Stimulated activated CD4-positive, alpha-beta T cell treated with anti-CD3 and anti-CD28 coated beads, Interleukin-4, amount 100 ng/mL, for 4 hours (primary cell): ENCODE measurements at places on chromosomes 16 and 17.

DNA sequence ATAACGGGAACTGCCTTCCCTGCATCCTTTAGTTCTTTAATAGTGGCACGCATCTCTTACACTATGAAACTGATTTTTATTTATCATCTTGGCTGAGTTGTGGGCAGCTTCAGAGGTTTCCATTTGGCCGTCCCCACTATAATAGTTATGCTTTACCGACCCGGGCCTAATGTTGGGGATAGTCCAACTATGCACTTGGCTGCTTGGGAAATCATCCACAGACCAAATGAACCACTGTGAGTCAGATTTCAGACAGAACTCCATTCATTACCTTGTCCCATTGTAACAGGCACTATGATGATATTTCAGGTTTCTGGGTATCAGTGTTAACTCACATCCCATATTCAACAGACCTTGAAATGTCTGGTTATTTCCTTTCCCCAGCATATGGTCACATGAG lies 6.1 kb upstream of the SLFN5 start:
- DNase-seq = no peak

DNA sequence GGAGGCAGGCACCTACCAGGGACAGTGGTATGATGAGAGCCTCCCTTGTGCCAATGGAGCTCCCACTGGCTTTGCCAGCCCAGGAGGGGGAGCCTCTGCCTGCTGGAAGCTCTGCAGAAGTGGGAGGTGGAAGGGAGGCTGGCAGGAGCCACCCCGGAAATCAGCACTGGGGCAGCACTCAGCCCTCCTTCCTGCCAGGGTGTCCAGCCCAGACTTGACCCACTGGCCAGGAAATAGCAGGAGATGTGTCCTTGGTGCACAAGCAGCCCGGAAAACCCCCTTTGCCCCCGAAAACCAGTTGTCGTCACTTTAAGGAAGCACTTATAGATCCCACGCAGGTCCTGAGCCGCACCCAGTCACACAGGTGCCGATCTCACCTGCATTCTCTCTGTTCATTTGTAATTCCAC lies 49.3 kb upstream of the CACNG4 start:
- DNase-seq = no peak

- DNase-seq = no peak
Observed at GRCh38 chr16:66446737-66447136, 19.6 kb downstream of the BEAN1 start.

GRCh38 chr17:72661116-72661944 lies 431.2 kb downstream of the SLC39A11 start:
- no peak for DNase-seq

- no peak for DNase-seq
Observed at GRCh38 chr17:74001145-74001544, 202.3 kb upstream of the RPL38 start.

- no peak for DNase-seq
Observed at GRCh38 chr16:89097392-89097772, 3.7 kb downstream of the ACSF3 start.

GRCh38 chr17:10031606-10032005 lies 126.5 kb upstream of the RCVRN start:
- DNase-seq = no peak

- DNase-seq = no peak
Observed at GRCh38 chr17:6070913-6071511, 833 bp downstream of the WSCD1 start.

DNA sequence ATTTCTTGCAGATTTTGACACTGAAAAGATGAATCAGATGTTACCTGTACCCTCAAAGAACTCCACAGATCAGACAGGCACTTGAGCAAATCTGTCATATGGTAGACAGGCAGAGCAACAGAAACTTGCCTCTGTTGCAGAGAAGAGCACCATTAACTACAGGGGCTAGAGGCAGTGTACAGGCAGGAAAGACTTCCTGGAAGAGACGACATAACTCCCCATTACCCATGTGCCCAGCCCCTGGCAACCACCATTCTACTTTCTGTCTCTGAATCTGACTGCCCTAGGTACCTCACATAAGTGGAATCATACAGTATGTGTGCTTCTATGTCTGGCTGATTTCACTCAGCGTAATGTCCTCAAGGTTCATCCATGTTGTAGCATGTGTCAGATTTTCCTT lies 15.5 kb downstream of the GFOD2 start:
- DNase-seq = no peak

DNA sequence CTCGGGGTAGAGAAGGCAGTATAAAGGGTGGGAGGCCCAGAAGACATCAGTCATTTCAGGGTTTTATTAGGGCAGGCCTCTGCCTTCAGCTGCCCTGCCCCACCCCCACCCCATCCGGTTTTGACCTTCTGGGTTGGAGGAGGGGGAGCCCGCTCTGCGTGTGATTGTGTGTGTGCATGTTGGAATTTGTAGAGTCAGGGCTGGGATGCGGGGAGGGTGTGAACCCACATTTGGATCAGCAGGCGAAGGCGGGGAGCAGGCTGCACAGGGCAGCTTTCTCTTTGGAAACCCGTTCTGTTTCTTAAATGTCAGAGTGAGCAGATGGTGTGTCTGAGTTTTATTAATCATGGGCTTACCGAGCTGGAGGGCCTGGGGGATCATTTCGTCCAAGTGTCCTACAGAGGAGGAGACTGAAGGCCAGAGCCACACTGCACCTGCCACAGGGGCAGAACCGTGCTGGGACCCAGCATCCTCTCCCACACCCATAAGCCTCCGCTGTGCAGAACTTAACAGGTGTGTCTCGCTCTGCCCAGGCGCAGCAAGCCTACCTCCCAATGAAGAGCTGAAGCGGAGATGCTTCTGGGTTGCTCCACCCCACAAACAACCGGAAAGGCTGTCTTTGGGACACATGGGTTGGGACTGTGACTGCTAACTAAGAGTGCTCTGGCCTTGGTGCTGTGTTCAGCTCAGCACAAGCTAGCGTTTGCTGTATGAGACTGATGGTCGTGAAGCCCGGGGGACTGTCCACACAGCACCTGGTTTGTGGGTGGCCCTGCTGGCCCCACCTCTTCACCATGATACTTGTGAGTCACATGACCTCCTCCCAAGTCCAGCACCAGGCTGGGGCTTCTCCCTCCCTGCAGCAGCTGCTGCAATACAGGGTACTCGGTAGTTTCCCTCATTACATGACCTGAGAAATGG lies 70.9 kb upstream of the GSE1 start:
- DNase-seq = no peak

DNA sequence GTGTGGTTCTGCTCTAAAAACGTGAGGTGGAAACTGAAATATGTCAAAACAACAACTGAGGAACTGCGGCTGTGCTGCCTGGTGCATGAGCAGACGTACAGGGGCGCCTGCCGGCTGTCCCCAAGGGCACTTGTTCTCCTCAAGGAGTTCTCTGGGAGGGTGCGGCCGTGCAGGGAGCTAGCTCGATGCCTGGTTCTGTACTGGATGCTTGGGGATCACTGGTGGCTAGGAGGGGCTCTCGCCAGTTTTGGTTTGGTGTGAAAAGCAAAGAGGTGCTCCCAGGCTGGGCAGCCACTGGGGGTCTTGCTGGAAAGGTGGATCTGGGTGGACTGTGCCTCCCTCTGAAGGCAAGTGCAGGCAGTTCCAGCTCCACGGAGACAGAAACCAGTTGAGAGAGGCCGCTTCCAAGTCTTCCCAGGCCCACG lies 41.9 kb upstream of the ATP2A3 start:
- DNase-seq = no peak

GRCh38 chr16:28087140-28087660 lies 23.7 kb upstream of the GSG1L start:
- DNase-seq = no peak

- no peak for DNase-seq
Observed at GRCh38 chr16:73053364-73054124, 5.6 kb upstream of the ZFHX3 start.

DNA sequence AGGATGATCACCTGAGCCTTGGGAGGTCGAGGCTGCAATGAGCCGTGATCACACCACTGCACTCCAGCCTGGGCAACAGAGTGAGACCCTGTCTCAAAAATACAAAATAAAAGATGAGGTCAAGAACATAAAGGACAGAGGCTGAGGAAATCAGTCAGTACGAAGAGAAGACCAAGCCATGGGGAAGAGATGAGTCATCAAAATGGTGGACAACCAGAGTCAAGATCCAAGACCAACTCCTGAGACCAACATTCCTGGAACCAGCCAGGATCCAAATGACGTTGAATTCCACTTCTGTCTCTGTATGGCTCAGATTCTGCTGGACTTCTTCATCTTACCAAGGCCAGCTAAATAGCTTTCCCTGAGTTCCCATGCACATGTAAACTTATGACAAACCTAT lies 44.8 kb upstream of the NOG start:
- DNase-seq = no peak

DNA sequence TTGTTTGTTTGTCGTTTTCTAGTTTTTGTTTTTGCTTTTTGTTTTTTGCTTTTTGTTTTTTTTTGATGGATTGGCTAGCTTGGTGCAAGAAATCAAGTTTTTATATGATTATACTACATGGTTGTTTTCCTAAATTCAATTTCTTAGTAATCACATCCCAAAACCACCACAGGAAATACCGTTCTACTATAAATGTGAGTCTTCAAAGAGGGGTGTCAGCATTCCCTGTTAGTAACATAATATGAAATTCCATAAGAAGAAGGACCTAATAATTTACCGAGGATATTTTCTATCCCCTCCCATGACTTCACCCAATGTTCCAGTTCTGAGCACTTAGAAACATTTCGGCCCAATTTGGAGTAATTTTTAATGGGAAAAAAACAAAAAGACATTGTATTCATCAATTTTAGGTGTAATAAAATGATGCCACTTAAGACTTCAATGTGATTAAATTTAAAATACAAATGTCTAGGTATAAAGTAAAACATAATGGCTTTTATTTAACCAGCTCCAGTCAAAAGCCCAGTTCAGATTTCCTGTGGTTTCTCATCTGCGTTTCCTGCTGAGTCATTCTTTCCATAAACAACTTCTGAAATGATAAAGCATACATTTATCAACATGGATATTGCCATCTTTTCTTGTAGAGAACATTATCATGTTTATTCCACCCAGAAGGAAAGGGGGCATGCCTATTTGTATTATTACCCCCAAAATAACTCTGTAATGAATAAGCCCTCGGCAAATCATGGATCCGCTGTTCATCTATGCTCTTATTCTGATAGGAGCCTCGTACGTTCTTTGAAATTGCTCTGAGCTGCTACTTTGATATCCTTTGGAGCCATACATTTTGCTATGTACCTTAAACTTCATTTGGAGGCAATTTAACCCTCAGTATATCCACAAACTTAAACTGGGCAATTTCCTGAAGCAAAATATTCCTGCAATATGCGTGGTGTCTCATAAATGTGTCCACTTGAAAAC lies 28.1 kb downstream of the HSBP1 start:
- DNase-seq = no peak
